A673 (cell line): ENCODE measurements at places on chromosomes 2 and 18. TPM values are rescaled to one million over a fixed set of nuclear protein-coding genes. Genes with fewer than 3 reads are reported as not detected.

Gene TUBA4A
- total RNA-seq, result 62.9 and 68.0 TPM in 2 replicates

Gene CTLA4
- total RNA-seq, result not detected in 2 replicates

GRCh38 chr2:39059366-39059952, 61.4 kb downstream of the SOS1 start:
- H3K27me3 ChIP-seq, result no peaks in the 10 kb centered on the region
- H3K36me3 ChIP-seq, result peaks cover 7% of the 10 kb centered on the region
- no peaks in the 10 kb centered on the region for H3K4me1 ChIP-seq
- no peak overlapping the region for H3K27ac ChIP-seq
- H3K4me3 ChIP-seq, result no peak overlapping the region

DNA sequence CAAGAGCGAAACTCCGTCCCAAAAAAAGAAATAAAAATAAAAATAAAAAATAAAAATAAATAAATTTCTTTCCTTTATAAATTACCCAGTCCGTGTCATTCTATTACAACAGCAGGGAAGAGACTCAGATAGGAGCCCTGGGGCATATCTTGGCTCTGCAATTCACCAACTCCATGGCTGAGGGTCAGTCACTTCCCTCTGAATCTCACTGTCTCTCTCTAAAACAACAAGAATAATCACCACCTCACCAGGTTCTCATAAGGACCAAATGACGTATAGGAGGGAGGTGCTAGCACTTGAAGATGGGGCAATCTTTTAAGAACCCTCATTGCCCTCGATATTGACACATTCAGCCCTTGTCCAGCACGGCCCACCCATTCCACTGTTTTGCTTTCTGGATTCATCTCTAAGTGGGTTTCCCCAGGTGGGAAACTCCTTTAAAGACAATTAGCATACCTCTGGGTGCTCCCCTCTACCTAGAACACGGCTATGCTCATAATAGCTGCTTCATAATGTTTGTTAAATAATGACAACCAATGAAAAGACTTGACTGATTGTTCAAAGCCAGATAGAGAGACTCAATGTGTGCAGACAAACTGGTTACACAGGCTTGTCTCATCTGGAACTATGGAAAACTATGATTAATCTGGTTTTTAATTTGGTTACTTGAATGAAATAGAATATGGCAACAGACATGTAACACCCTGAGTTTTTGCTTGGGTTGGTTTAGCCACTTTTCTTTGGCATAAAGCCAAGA, 15.1 kb downstream of the MYCN start:
- no peak overlapping the region for H3K4me3 ChIP-seq
- DNase-seq, result no peak
- H3K36me3 ChIP-seq, result no peaks in the 10 kb centered on the region
- no peak overlapping the region for H3K27ac ChIP-seq
- no peaks in the 10 kb centered on the region for H3K4me1 ChIP-seq
- H3K27me3 ChIP-seq, result no peaks in the 10 kb centered on the region

Gene PDE11A
- total RNA-seq, result not detected in 2 replicates

Gene SKOR2
- not detected in 2 replicates for total RNA-seq

GRCh38 chr18:40631319-40631718, 1323.7 kb upstream of the PIK3C3 start:
- no peak overlapping the region for H3K4me3 ChIP-seq
- H3K27ac ChIP-seq, result no peak overlapping the region
- DNase-seq, result no peak
- H3K36me3 ChIP-seq, result no peaks in the 10 kb centered on the region
- no peaks in the 10 kb centered on the region for H3K27me3 ChIP-seq
- H3K4me1 ChIP-seq, result no peaks in the 10 kb centered on the region

- H3K27ac ChIP-seq, result no peak overlapping the region
- H3K36me3 ChIP-seq, result no peaks in the 10 kb centered on the region
- no peaks in the 10 kb centered on the region for H3K27me3 ChIP-seq
- no peak for DNase-seq
- no peak overlapping the region for H3K4me3 ChIP-seq
Observed at GRCh38 chr2:8565399-8566154, 116.3 kb upstream of the ID2 start.

Gene CDH7
- total RNA-seq, result 2.1 and 2.3 TPM in 2 replicates

- H3K27ac ChIP-seq, result no peak overlapping the region
- H3K36me3 ChIP-seq, result no peaks in the 10 kb centered on the region
- H3K27me3 ChIP-seq, result peaks cover 9% of the 10 kb centered on the region
- no peaks in the 10 kb centered on the region for H3K4me1 ChIP-seq
- DNase-seq, result no peak
Observed at GRCh38 chr2:70620020-70620419, 66.4 kb upstream of the TGFA start.

GRCh38 chr2:11753886-11754699, 7.7 kb downstream of the LPIN1 start:
- H3K27me3 ChIP-seq, result no peaks in the 10 kb centered on the region
- peaks cover 41% of the 10 kb centered on the region for H3K4me1 ChIP-seq
- H3K4me3 ChIP-seq, result no peak overlapping the region
- peak; percentile 29 for DNase-seq
- H3K27ac ChIP-seq, result no peak overlapping the region

Gene CFC1
- not detected in 2 replicates for total RNA-seq

DNA sequence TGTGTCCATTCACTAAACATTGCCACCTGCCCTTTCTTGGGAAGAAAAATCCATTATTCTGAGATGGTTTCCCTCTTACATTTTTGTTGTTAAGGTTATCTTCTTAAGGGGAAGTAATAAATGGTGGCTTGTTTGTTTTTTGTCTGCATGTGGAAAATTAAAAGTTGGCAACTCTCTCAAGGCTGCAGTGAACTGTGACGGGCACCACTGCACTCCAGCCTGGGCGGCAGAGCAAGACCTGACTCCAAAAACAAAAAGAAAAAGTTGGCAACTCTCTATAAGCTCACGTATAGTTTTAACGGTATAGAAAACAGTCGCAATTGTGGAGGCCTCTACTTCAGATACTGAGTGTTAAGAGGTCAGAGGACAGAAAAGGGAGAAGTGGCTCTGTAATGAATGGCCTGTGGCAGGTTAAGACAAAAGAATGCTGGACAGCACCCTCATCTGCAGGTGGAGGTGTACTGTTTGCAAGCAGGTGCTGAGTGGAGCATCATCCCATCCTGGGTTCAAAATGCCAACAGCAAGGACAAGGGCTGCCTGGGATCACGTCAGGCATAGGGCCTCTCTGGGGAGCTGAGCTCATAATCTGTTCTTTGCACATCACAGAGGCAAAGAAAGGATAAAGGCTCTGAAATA, 16.7 kb downstream of the L3MBTL4 start:
- H3K4me1 ChIP-seq, result no peaks in the 10 kb centered on the region
- H3K27ac ChIP-seq, result no peak overlapping the region
- H3K4me3 ChIP-seq, result no peak overlapping the region
- H3K36me3 ChIP-seq, result no peaks in the 10 kb centered on the region

Gene COPS7B
- 64.1 and 66.5 TPM in 2 replicates for total RNA-seq

Gene EPB41L3
- total RNA-seq, result 0.20 and 0.86 TPM in 2 replicates

- no peak overlapping the region for H3K4me3 ChIP-seq
- no peak for DNase-seq
- H3K27ac ChIP-seq, result no peak overlapping the region
- no peaks in the 10 kb centered on the region for H3K4me1 ChIP-seq
Observed at GRCh38 chr2:71974846-71975245, 172.8 kb downstream of the CYP26B1 start.

DNA sequence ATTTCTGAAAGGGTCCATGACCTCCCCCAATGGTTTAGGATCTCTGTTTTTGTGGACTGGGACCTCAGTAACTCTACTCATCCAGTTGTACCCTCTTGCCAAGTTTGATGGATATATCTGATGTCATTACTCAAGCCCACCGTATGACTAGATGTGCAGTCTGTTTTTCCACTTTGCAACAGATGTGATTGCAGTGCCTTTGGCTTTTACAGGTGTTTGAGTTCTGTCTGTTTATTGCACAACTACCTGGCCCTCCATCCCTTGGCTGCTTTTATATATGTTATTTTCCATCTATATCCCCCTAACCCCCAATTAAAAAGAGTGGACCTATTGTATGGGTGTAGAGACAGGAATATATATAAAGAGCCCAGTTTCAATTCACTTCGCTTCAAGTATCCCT, 10.8 kb downstream of the NCOA1 start:
- no peaks in the 10 kb centered on the region for H3K36me3 ChIP-seq
- H3K4me3 ChIP-seq, result no peak overlapping the region
- no peaks in the 10 kb centered on the region for H3K4me1 ChIP-seq
- DNase-seq, result no peak
- H3K27ac ChIP-seq, result no peak overlapping the region
- no peaks in the 10 kb centered on the region for H3K27me3 ChIP-seq

DNA sequence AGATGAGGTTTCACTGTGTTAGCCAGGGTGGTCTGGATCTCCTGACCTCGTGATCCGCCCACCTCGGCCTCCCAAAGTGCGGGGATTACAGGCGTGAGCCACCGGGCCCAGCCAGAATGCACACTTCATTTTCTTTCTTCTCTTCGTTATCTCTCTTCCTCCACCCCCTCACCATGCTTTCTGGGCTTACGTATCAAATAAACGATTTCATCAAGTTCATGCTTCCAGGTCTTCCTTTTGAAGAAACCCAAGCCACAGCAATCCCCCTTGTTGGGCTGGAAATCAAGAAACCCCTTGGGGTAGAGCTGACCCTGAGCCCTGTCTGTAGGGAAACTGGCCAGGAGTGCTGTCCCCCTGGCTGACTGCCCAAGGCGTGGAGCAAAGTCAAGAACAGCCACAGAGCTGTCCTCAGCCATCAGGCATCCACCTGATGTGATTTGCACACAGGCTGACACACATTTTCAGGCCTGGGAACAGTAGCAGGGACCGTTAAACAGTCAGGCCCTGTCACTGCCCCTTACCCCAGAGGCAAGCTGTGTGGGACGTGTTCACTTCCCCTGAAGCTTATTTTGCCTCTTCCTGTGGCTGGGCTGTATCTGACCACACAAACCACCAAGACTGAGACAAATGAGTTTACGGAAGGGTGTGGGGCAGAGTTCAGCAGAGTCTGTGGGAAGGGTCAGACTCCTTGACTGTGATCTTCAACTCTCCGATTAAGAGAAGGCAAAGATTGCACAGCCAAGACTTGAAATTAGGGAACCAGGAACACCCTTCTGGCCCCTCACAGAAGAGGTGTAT, 15.1 kb upstream of the NMUR1 start:
- H3K27ac ChIP-seq, result no peak overlapping the region
- DNase-seq, result no peak
- H3K27me3 ChIP-seq, result no peaks in the 10 kb centered on the region
- no peaks in the 10 kb centered on the region for H3K4me1 ChIP-seq
